GM03348 (cell line): ENCODE measurements at places on chromosomes 2 and 18.

GRCh38 chr2:116141891-116142474 is 1672.5 kb upstream of the DDX18 start:
- no peak for DNase-seq

DNA sequence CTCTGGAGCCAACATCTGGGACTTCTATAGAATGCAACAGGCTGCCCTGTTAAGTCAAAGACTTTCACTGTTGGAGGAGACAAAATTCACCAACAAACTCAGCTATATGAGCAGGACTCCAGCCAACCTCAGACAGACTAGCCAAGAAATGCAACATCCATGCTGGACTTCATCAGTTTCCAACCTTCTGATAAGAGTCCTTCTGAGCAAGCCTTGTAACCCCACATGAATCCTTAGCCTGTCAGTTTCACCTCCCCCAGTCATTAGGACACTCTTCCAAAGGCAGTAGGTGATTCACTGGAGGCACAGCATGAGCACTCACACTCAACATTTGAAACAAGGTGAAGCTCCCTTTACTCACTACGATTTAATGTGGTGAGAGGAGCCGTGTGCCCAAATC is 5.8 kb downstream of the TBC1D8 start:
- DNase-seq, result no peak

DNA sequence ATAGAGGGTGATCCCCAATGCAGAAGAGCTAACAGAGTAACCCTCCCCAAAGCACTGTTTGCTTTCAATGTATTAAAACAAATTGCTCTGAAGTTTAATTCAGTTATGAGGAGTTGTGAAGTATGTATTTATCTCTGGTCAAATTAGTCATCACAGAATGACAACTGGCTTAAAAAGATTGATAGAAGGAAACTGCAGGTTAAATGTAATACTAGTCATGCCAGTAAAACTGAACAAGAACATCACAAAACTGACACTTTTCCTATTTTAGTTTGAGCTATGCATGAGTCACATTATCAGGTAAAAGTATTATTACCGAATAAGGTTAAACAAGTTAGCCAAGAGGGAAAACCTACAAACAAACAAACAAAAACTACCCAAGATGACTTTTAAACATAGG is 99.0 kb upstream of the ACVR1C start:
- no peak for DNase-seq

DNA sequence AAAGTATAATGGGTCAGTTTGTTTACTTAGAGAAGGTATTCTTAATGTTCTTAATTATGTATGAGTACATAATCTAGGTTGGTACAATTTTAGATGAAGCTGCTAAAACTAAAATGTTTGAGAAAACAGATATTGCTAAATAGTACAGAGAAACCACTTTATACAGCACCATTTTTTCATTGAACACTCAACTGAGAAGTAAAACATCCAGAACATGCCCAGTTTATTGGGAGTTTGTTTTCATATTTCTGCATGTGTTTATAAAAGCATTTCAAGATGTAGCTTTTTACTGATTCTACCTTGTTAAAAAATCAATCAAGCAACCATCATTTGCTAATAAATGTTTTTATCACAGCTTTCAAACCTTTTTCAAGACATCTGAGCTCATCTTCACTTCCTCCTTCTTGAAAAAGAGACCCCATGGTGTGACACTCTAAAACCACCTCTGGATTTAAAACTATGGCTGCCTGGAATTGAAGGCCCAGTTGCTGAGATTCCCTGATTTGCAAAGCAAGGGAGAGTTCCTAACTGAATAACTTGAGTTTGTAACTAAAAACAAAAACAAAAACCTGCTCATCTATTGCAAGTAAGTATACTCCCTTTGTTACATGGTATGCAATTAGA is 585.9 kb downstream of the ZEB2 start:
- DNase-seq, result no peak

DNA sequence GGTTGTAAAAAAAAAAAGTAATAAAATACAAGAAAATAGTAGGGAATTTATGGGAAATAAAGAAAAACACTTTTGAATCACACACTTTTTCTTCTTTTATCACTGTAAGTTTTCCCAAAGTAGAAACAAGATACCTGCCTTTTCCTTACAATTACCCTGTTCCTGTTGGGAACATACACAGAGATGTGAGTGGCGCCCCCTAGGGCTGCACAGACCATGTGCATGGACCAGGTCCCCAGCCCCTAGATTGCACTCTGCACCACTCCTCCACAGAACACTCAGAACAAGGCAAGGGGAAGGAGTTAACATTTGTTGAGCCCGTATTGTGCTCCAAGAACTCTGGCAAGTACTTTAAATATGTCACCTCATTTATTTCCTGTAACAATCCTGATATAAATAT is 118.7 kb upstream of the NRP2 start:
- DNase-seq, result no peak

- no peak for DNase-seq
Measured at GRCh38 chr18:50696436-50696835, 123.4 kb downstream of the MRO start.

- peak; percentile 19 for DNase-seq
Measured at GRCh38 chr18:47149457-47150028, 757 bp downstream of the HDHD2 start.

- no peak for DNase-seq
Measured at GRCh38 chr2:29952973-29953372, 31.6 kb upstream of the ALK start.

DNA sequence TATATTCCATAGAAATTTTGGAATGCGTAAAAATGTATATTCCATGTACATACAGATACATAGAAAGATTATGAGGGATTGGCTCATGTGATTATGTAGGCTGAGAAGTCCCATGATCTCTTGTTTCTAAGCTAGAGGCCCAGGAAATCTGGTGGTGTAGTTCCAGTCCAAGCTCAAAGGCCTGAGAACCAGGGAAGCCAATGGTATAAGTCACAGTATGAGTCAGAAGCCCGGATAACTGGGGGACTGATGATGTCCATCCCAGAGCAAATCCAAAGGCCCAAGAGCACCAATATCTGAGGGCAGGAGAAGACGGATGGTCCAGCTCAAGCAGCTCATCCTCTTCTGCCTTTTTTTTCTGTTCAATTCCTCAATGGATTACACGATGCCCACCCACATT is 385.0 kb upstream of the KLHL29 start:
- no peak for DNase-seq

DNA sequence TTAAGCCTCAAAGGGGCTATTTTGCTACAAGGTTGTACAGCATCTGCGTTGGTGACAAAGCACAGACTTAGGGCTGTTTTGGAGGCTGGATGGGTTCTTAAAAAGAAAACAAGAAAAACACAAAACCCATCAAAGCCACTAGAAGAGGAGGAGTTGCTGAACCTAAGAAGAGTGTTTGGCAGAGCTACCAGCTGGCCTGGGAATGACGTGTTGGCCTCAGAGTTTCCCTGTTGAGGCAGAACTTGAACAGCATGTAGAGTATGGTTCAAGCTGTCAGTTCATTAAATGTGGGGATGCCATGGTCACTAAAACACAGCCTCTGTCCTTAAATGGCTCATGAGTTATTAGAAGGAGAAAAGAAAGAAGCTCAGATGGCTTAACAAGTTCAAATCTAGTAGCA is 162.5 kb downstream of the TTC32 start:
- no peak for DNase-seq

DNA sequence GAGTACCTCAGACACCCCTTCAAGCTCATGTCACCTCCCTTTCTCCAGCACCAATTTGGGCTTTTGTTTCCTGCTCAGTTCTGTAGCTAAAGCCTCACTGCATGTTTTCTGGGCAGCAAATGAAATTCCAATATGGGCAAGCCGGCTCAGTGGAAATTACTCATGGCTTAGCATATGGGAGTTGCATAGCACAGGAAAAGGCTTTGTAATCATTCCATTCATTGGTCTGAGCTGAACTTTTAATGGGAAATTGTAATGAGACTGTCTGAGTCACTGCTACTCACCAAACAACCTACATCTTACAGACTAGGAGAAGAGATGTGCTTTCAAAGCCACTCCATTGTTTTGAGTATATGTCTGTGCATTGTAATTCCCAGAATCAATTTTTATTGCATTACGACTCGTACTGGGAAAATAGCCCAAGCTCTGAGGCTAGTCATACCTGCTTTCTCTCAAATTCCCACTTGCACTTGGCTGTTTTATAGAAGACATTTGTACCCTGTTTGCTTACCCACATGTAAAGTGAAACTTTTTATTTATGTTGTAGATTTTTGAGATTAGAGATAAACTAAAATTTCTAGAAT is 139.5 kb upstream of the LRATD1 start:
- DNase-seq, result peak; percentile 64

GRCh38 chr18:49072524-49072934 is 121.8 kb upstream of the SMAD7 start:
- peak; percentile 36 for DNase-seq

- no peak for DNase-seq
Measured at GRCh38 chr2:28801726-28802125, 8.9 kb upstream of the SPDYA start.

DNA sequence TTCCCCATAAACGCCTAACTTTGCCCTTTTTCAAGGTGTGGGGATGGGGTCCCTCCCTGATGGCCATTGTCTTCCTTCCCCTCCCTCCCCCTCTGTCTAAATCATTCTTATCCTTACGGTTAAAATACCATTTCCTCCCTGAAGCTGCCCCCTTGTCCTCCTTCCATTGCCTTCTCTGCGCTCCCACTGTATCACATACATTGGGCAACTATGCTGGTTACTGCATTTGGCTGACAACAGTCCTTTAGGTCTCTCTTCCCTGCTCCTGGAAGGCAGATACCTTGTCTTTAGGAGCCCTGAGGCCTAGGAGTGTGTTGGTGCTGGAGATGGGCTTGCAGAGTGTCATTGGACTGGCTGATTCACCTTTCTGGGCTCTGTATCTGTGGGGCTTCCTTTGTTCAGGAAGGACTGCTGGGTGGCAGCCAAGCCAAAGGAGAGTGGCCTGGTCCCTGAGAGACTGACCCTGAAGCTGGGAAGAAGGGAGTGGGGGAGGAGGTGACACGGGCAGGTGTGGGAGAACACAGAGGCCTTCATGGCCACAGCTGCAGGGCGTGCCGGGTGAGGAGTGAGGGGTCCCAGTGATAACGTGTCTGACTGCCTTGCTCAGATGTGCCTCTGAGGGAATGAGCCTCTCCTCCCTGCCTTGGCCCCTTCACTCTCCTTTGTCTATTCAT is 2.2 kb downstream of the WNT6 start:
- no peak for DNase-seq

GRCh38 chr2:225040856-225041206 is 1.4 kb downstream of the DOCK10 start:
- peak; percentile 39 for DNase-seq

DNA sequence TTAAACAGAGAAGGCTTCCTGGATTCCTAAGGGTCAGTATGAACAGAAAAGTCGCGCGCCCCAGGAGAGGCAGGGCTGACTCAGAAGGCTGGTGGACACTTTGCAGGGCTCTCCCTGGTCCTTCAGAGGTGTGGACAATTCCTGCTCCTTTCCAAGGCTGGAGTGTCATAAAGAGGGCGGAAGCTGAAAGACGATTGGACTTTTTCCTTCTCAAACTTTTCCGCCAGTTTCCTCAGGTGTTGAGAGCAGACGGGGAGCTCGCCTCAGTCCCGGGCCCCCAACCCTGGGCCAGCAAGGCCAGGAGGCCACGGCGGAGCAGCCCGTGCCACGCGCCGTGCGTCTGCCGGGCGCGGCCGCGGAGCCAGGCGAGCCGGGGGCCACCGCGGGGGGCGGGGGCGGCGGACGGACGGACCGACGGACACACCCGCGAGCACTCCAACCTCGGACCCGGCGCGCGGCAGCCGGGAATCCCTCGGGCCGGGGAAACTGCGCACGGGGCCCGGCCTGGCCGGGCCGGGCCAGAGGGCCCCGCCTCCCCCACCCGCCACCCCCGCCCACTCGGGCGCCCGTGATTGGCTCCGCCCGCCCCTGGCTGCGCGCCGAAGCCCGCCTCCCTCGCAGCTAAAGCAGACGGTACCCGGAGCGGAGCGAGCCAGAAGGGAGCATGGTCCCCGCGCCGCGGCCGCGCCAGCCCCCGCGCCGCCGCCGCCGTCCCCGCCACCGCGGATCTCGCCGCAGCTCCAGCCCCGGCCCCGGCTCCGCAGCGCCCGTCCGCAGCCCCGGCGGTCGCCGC is at the start of gene KLHL29:
KLHL29 (plus strand) TSS at position 629 of the 793 bp plus-strand sequence. CDS start 177,018 bp downstream, outside the sequence.
- peak; percentile 99 for DNase-seq

GRCh38 chr2:141199711-141200110 is 931.1 kb downstream of the LRP1B start:
- DNase-seq, result no peak

GRCh38 chr2:73156539-73157124 is 43.9 kb upstream of the RAB11FIP5 start:
- DNase-seq, result peak; percentile 90

DNA sequence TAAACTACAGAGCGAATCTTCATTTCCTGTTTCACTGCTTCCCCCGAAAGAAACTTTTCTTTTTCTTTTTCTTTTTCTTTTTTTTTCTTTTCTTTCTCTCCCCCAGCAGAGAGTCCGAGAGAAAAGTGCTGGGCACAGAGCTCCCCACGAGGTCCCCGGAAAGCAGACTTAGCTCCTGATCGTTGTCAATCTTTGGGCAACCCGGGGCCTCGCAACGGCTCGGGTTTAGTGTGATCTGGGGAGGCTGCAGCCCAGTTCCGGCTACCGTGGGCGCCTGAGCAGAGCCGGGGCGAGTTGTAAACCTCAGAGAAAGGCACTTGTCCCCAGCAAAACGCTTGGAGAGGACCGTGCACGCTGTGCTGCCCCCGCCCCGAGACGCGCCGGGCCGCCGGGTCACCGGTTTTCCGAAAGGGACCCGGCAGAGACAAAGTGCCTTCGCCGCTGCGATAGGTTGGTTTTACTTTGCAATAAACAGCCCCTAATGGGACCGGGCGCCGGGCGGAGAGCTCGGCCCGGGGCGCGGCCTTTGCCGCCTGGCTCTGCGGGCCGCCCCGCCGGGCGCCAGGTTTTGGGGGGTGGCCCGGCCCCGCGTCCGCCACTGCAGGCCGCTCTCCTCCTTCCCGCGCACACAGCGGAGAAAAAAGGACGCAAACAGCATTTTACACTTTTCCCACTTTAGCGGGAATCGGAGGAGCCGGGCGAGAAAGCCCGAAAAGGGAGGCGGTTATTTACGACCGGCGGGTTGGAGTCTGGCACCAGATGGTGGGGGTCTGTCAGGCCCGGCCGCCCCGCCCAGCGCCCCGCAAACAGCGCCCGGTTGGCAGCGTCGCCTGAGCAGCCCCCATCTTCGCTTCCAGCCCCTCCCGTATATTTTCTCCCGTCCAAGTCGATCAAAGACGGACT is 136.0 kb downstream of the INSIG2 start:
- DNase-seq, result peak; percentile 61

- DNase-seq, result peak; percentile 43
Measured at GRCh38 chr2:231241755-231242507, 43.5 kb downstream of the ARMC9 start.

DNA sequence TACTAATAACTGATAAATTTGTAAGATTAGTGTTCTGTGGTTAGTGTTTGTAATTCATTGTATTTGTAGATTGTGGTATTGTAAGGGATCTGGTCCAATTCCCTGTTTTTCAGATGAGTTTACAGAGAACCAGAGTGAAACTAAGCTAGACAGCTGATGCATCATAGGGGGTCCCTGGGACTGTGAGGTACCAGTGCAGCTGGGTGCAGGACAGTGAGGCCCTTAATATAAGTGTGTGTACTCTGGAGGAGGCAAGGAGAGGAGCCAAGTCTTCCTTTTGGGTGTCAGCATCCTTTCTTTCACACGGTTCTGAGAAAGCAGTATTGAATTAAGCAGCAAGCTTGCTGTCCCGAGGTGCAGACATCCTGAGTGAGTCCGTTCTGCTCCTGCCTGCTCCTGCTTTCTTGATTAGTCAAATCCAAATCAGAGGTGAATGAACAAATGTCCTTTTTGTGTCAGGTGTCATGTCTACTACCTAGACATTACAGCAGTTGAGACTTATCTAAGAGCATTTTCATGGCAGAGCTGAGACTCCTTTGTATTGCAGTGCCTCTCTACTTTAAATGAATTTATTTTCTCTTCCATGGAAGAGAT is 194.9 kb downstream of the MCFD2 start:
- no peak for DNase-seq

- DNase-seq, result no peak
Measured at GRCh38 chr2:205689820-205690219, 7.5 kb downstream of the NRP2 start.
